ENCODE measurements at places on chromosomes 5 and 9. TPM values are rescaled to one million over a fixed set of nuclear protein-coding genes. Genes with fewer than 3 reads are reported as not detected.

DNA sequence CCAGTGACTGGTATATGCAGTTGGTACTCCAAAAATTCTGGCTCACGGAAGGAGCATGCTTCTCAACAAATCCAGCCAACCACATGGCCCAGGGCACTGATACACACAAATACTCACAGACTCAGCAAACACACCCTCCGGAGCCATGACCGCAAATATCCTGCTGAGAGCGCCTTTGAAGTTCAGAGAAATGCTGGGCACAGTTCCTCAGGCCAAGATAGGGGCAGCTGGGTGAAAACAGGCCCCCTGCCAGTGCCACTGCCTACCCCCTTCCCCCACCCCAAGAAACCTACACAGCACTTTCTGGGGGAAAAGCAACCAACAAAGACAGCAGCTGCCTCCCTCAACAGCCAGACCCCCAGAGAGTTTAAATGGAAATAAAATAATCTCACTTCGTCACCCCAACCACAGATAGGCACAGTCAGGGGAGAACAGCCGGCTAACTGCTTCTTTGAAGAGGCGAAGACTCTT, 120.0 kb downstream of the C5orf15 start:
- H3K4me3 ChIP-seq = no peak overlapping the region
- DNase-seq = no peak
- no peaks in the 10 kb centered on the region for H3K27me3 ChIP-seq

DNA sequence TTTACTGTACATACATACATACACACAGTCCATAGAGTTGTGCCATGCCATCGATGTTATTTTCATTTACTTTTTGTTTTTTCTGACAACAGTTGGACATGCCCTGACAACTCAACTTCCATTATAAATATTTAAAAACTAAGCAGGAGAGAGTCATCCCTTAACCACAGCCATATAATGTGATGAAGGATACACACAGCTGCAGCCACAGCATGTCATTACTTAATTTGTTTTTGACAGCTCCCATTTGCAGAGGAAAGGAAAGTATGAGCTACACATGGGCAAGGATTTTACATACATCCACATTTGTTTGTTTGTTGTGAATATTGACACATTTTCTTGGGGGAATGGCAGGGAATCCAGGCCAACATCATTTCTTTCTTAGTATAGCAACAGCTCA, 91.5 kb upstream of the TUT7 start:
- no peak overlapping the region for H3K4me3 ChIP-seq
- no peaks in the 10 kb centered on the region for H3K36me3 ChIP-seq
- DNase-seq = no peak
- H3K4me1 ChIP-seq = no peaks in the 10 kb centered on the region
- peaks cover 3% of the 10 kb centered on the region for H3K27me3 ChIP-seq

The ZNF366 gene
- 13.6 TPM for total RNA-seq

The OSTF1 gene
- 91.2 TPM for total RNA-seq

DNA sequence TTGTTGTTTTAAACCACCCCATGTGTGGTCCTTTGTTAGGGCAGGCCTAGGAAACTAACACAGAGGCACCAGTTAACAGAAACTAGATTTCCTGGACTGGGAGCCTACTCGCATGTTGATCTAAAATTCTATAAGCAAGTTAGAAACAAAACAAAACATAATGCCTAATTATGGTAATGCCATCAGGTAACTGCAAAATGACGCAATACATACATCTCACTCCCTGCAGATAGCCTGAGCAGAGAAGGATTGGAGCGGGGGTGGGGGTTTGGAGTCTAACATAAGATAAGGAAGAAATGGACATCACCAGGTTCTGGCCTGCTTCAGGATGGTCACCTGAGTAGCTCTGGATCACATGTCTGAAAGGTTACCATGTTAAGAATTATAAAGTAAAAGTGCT, 113.4 kb upstream of the CTSL start:
- H3K36me3 ChIP-seq = no peaks in the 10 kb centered on the region
- H3K4me3 ChIP-seq = no peak overlapping the region
- H3K27ac ChIP-seq = peak overlapping the region; percentile 53
- H3K27me3 ChIP-seq = no peaks in the 10 kb centered on the region
- peaks cover 89% of the 10 kb centered on the region for H3K4me1 ChIP-seq
- no peak for DNase-seq

DNA sequence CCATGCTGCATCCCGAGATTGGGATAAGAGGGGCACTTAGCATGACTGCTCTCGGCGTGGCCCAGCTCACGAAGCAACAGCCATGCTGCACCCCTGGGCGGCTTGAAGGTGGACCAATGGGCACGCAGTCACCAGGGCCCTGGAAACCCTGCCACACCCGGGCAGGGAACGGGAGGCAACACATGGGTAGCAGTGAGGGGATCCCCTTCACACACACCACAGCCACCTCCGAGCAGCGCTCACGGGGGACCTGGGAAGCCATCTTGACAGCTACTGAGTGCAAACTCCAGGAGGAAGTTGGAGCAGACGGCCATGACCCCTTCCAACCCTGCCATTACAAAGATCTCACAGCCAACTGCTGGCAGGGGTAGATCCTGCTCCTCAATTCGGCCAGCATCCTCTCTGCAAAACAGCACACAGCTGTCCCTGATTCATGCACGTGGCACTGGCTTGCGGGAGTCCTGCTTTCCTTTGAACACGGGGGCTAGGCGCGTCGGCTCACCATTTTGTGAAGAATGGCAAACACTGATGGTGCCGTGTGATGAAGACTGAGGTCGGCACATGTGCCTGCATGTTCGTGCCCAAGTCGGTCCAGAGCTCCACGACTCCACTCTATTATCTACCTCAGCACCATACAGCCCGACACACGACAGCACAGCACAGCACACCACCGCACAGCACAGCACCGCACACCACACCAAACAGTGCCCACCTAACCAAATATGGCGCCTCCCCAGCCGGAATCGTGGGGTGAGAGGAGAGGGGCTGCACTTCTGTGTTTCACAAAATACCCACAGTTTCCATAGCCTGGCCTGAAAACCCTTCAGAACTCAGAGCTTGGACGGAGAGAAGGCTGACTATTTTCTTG, 5.0 kb downstream of the UBAC1 start:
- no peak for DNase-seq
- peaks cover 14% of the 10 kb centered on the region for H3K4me1 ChIP-seq
- no peak overlapping the region for H3K27ac ChIP-seq
- no peaks in the 10 kb centered on the region for H3K27me3 ChIP-seq
- no peak overlapping the region for H3K4me3 ChIP-seq

DNA sequence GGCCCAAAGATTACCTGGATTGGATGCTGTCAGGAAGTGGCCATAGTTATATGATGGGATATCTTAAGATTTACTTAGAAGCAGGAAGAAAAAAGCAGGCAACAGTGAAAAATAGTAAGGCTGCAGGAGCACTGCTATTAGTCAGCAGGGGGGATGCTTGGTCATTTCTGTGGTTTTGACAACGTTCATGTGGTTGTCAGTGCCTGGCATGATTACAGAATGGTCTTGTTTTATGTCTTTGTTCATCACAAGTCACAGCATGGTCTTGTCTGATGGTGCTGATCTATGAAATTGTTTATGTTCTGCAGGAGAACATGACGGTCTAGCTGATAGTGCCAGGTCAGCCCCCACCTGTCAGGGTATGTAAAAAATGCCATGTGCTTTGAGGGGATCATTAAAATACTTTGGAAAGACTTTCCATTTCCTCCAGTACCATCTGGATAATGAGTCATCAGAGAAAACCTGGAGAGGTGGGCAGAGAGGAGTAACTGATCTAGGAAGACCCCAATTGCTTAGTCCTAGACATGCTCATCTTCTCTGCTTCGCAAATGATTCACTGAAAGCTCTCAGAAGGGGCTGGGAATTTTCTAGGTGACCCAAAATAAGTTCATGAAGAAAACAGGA, 48.5 kb downstream of the PLGRKT start:
- no peaks in the 10 kb centered on the region for H3K36me3 ChIP-seq
- no peaks in the 10 kb centered on the region for H3K4me1 ChIP-seq
- no peak overlapping the region for H3K4me3 ChIP-seq
- no peak for DNase-seq
- H3K27me3 ChIP-seq = no peaks in the 10 kb centered on the region

The BDP1 gene
- 26.8 TPM for total RNA-seq

GRCh38 chr9:87282538-87282937, 215.1 kb upstream of the DAPK1 start:
- DNase-seq = no peak
- H3K36me3 ChIP-seq = no peaks in the 10 kb centered on the region
- no peak overlapping the region for H3K27ac ChIP-seq
- H3K4me1 ChIP-seq = no peaks in the 10 kb centered on the region
- no peaks in the 10 kb centered on the region for H3K27me3 ChIP-seq

- H3K36me3 ChIP-seq = peaks cover 14% of the 10 kb centered on the region
- no peaks in the 10 kb centered on the region for H3K27me3 ChIP-seq
- H3K4me3 ChIP-seq = no peak overlapping the region
- DNase-seq = no peak
Measured at GRCh38 chr5:151679421-151680155, 7.1 kb downstream of the SPARC start.

GRCh38 chr9:18371141-18371540, 102.8 kb upstream of the ADAMTSL1 start:
- H3K4me1 ChIP-seq = no peaks in the 10 kb centered on the region
- no peak for DNase-seq
- H3K27ac ChIP-seq = no peak overlapping the region
- no peaks in the 10 kb centered on the region for H3K27me3 ChIP-seq

DNA sequence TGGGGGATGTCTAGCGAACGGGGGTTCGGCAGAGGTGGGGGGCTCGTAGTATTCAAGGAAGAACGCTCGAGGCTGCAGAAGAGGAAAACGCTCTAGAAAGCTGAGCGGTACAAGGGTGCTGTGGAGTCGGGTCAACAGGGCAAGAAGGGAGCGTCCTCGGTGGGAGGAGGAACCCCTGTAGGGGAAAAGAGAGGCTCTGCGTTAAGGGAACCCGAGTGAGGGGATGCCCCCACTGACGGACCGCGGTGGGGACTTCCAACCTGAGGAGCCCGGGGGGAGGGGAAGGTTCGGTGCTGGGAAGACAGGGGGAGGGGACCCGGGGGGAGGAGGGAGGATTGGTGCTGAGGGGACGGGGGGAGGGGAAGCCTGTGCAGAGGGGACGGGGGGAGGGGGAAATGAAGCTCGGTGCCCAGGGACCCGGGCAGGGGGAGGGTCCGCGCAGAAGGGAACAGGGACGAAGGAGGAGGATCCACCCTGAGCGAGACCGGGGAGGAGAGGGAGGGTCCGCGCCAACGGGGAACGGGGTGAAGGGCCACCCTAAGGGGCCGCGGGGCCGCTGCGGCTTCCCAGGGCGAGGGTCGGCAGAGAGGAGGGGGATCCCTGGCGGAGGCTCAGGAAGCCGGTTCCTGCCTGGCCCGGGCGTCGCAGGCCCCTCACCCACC, 621 bp downstream of the NR6A1 start:
- no peaks in the 10 kb centered on the region for H3K36me3 ChIP-seq
- H3K4me3 ChIP-seq = peak overlapping the region; percentile 89
- H3K27me3 ChIP-seq = peaks cover 48% of the 10 kb centered on the region
- peak overlapping the region; percentile 76 for H3K27ac ChIP-seq
- peak; percentile 56 for DNase-seq

DNA sequence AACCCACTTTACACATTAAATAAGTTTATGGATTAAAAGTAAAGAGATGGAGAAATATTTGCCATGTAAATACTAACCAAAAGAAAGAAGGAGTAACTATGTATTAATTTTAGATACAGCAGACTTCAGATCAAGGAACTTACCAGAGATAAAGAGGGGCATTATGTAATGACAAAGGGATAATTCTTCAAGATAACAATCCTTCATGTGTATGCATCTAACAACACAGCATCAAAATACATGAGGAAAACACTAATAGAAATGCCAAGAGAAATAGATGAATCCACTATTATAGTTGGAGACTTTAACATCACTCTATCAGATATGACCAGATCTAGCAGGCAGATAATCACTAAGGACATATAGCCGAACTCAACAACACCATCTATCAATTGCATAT, 149.8 kb upstream of the ANKRD55 start:
- no peaks in the 10 kb centered on the region for H3K4me1 ChIP-seq
- H3K4me3 ChIP-seq = no peak overlapping the region
- H3K36me3 ChIP-seq = no peaks in the 10 kb centered on the region
- H3K27me3 ChIP-seq = no peaks in the 10 kb centered on the region
- H3K27ac ChIP-seq = no peak overlapping the region
- no peak for DNase-seq

DNA sequence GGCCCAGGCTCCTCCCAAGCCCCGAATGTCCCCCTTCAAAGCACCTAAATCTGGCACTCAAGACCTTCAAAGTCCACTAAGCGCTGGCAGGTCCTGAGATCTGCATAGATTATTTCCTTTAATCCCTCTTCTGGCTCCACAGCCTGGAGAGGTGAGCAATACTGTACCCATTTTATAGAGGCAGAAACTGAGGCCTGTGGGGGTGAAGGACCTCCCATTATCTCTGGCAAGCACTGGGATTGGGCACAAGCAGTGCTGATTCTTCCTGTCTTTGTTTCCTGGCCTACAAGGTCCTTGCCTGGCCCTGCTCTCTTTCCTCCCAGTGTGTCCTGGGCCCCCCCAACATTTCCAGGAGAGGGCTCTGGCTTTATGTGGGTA, 252.3 kb downstream of the PBX3 start:
- H3K36me3 ChIP-seq = no peaks in the 10 kb centered on the region
- no peaks in the 10 kb centered on the region for H3K27me3 ChIP-seq
- H3K4me1 ChIP-seq = no peaks in the 10 kb centered on the region
- no peak overlapping the region for H3K4me3 ChIP-seq
- DNase-seq = no peak

The SARDH gene
- 3.4 TPM for total RNA-seq

DNA sequence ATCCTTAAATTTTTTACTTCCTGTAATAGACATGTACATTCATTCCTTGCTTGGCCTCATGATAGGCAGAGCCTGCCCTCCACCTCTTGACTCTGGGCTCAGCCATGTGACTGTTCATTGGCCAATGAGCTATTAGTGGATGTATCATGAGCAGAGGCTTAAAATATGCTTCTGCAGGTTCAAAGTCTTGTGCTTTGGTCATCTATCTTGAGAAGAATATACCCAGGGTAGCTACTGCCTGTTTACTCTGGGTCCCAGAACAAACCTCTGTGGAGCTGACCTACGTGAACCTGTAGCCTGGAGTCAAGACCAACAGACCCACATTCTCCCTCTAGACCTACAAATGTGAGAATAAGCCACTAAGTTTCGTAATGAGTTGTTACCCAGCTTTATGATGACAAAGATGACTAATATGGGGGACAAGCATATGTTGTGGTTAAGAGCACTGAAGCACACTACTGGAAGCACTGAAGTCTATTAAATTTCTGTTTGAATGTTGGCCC, 244.4 kb downstream of the MAST4 start:
- no peaks in the 10 kb centered on the region for H3K27me3 ChIP-seq
- H3K27ac ChIP-seq = no peak overlapping the region
- no peaks in the 10 kb centered on the region for H3K4me1 ChIP-seq
- no peak for DNase-seq

DNA sequence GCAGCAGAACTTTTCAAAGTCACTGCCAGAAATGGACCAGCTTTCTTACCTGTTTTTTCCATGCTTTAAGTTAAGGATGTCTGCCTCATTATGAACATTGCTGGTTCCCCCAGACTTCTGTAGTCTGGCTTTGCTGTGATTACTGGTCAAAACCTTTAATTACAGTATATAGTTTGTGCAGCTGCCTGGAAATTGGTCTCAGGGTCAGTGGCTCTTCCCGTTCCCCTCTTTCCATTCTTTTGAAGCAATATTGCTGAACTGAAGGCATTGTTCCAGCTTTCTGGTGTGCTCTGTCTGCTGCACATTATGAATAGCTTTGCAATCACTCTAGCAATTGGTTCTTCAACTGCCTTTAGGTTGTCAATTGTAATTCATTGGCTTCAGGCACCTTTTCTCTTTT, 206.5 kb downstream of the ARL15 start:
- no peak overlapping the region for H3K27ac ChIP-seq
- H3K4me1 ChIP-seq = no peaks in the 10 kb centered on the region
- no peak overlapping the region for H3K4me3 ChIP-seq
- H3K36me3 ChIP-seq = no peaks in the 10 kb centered on the region
- DNase-seq = no peak
- H3K27me3 ChIP-seq = no peaks in the 10 kb centered on the region

Data from lower lobe of right lung (tissue), 2 donors.